ENCODE measurements at places on chromosomes 1 and 21.

DNA sequence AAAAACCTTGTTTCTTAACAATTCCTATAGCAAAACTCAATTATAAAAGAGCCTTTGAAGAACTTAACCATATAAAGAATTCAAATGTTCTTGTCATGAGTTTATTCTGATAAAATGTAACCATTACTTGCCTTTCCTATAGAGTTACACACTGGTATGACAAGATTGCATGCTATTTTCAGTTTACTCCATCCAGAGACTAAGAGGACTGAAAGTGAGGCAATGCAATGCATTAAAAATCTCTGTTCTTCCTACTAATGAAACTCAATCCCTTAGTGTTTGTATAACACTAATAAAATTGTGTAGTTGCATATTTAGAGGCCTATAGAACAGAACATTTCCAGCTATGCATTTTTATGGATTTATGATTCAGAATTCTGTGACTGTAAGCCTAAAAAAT is 88.1 kb downstream of the COP1 start:
- DNase-seq: no peak

DNA sequence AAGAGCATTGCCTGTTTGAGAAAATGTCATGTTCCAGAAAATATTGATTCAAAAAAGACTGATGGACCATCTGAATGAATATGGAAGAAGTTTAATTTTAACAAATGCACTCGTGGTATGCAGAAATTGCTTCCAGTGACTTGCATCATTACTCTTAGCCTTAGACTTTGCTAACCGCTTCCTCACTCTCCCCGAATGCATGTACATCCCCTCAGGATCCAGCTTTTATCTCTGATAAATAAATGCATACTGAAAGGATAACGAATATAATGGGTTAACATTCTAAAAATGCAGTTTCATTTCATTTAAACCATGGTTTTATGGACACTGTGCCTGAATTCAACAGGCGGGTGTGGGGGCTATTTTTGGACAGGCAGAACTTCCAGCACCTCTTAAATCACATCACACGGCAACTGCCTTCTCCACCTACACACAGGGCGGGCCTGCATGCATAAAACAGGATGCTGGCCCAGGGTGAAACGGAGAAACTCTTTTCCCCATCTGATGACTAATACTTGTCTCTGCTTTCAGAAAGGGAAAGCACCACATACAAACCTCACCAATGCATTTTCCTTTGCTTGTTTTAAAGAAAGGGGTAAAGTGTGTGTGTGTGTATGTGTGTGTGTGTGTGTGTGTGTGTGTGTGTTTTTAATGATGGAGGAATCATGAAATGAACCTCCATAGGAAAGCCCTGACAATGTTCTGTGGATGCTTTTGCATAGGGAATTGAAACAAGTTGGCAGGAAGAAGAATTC is 48.7 kb downstream of the SPAG17 start:
- peak; percentile 56 for DNase-seq

- DNase-seq: no peak
Observed at GRCh38 chr1:56433056-56433577, 146.2 kb downstream of the PLPP3 start.

DNA sequence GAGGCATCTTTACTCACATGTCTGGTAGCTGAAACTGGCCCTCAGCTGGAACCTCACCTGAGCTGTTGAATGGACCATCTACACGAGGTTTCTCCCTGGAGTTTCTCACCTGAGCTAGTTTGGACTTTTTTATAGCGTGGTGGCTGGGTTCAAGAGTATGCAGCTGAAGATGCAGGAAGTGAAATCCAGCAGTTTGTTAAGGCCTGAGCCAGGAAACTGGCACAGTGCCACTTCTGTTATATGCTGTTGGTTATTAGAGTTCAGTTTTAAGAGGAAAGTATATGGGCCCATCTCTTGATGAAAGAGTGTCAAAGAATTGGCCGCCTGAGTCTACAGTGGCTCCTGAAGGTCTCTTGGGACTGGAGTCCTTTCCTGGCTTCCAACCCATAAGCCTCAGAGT is 35.6 kb downstream of the STUM start:
- no peak for DNase-seq

- no peak for DNase-seq
Observed at GRCh38 chr1:171185091-171185490, at the start of gene FMO2. Gene FMO2 (plus strand): TSS chr1:171185300. CDS start chr1:171185714, 414 bp downstream.

DNA sequence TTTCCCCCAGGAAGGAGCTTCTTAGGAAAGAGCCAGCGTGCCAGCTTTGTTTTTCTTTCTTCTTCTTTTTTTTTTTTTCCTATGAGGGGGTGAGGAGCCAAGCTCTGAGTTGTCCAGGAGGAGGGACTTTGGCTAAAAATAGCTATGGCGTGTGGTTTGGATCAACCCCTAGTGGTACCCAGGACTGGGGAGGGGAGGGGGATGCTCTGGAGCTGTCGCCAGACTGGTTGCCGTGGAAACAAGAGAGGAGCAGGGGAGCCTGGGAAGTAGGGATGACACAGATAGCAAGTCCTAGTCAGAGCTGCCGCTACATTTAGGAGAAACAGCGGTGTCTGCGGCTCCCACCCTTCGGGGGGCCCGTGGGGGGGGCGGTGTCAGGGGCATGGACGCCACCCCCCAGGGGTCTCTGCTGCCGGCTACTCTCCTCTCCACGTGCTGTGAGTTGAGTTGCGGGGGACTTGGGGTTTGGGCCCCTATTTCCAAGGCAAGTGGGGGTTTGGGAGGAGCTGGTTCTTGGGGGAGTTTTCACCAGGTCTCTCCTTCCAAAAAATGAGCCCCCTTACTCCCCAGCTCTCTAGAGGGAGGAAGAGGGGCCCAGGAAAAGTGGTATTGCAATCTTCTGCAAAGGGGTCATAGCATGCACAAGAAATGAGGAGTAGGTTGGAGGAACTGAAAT is at the start of gene KCNJ9:
KCNJ9 (plus strand) TSS at position 278 of the 676 bp plus-strand sequence. CDS start 2,493 bp downstream, outside the sequence.
- no peak for DNase-seq

GRCh38 chr1:44078104-44078503 is 40.5 kb upstream of the KLF17 start:
- DNase-seq: no peak

GRCh38 chr1:231162297-231162969 is 575 bp downstream of the TRIM67 start:
- DNase-seq: peak; percentile 74

GRCh38 chr1:77031106-77031662 is 163.9 kb downstream of the ST6GALNAC5 start:
- no peak for DNase-seq

GRCh38 chr1:177305040-177306018 is 134.6 kb downstream of the BRINP2 start:
- DNase-seq: no peak

DNA sequence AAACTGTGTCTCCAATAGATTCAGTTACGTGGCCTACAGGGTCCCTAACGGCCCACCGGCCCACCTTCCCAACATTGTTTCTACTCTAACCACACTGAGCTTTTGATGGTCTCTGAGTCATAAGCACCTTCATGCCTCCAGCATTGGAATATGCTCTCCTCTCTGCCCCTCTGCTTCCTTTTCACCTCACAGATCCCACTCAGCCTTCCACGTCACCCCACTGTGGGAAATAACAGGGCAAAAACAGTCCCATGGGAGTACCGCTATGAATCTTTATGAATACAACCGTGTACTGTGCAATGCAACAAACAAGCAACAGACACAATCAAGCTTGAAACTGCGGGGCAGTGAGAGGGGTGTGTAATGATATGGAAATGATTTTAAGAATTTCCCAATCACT is 5.3 kb upstream of the SARS1 start:
- no peak for DNase-seq

DNA sequence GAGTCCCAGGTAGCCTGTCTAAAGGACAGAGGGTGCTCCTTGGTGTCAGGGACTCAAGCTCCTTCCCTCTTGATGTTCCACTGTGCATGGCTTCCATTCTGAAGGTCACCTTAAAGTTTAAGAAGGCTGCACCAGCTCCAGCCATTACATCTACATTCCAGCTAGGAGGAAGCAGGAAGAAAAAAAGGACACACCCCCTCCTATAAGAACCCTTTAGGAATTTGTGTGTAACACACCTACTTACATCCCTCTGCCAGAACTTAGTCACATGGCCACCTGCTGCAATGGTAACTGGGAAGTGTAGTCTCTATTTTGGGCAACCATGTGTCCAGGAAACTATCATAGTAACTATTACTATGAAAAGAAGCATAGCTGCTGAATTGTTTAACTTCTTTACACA is 161.6 kb upstream of the KLHDC7A start:
- DNase-seq: no peak

DNA sequence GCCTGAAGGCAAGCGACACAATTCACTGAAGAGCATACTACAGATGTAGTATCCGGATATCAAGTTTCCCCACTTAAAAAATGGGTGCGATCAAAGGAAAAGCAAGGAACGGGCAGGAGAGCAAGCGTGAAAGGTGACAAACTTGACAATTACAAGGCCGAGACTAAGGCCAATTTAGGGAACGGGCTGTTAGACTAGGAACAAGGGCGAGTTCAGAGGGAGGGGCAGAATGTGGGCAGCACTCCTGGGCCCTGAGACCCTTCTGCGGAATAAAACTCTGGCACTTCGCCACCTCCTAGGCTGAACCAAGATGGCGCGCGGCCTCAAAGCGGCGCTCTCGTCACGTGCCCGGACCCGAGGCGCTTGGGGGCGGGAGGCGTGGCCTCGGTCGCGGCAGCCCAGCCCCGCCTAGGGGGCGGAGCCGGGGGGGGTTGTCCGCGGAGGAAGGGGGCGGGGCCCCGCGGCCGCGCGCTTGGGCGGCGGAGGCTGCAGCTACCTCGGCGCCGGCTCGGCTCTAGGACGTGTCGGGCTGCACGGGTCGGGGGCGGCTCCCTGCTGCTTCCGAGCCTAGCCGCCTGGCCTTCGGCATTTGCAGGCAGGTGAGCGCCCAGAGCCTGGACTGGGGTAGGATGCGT is at the start of gene PPFIA4:
PPFIA4 (plus strand) TSS at position 461 of the 635 bp plus-strand sequence. CDS start 12,518 bp downstream, outside the sequence.
- peak; percentile 96 for DNase-seq

- no peak for DNase-seq
Observed at GRCh38 chr1:186187601-186188000, 187.5 kb downstream of the TPR start.

DNA sequence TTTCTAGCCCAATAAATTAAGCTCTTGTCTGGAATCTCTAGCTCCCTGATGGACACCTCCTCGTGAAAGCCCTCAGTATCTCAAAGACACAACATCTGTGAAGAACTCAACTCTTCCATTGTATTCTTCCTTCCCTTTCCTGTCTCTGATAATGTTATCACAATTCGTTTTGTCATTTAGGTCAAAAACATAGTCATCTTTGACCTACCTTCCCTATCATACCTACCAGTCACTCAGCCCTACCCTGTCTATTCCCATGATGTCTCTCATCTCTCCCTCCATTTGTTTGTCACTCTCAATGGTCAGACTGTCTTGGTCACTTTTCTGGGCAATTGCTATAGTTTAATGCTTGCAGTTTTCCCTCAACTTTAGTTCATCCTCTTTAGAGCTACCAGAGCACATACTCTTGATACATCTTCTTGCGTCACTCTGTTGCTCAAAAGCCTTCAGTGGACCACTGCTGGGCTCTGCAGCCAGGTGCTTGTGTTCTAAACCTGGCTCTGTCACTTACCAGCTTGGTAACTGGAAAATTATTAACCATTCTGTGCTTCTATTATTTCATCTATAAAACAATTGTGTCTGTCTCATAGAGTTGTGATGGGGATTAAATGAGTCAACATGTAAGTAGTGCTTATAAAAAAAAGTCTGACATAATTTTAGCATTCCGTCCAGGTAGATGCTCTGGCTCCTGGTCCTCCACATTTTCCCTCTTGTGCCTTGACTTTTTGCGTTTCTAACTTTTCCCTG is 39.6 kb downstream of the DDR2 start:
- no peak for DNase-seq

- no peak for DNase-seq
Observed at GRCh38 chr1:77686796-77687518, 4.5 kb upstream of the ZZZ3 start.

- DNase-seq: no peak
Observed at GRCh38 chr21:44994695-44995342, 55.0 kb downstream of the SLX9 start.

GRCh38 chr1:157107702-157108101 is 8.1 kb upstream of the ETV3L start:
- DNase-seq: no peak

GRCh38 chr1:1085171-1085841 is 11.2 kb upstream of the RNF223 start:
- DNase-seq: no peak

GRCh38 chr1:34128186-34128889 is 36.7 kb downstream of the CSMD2 start:
- DNase-seq: no peak

DNA sequence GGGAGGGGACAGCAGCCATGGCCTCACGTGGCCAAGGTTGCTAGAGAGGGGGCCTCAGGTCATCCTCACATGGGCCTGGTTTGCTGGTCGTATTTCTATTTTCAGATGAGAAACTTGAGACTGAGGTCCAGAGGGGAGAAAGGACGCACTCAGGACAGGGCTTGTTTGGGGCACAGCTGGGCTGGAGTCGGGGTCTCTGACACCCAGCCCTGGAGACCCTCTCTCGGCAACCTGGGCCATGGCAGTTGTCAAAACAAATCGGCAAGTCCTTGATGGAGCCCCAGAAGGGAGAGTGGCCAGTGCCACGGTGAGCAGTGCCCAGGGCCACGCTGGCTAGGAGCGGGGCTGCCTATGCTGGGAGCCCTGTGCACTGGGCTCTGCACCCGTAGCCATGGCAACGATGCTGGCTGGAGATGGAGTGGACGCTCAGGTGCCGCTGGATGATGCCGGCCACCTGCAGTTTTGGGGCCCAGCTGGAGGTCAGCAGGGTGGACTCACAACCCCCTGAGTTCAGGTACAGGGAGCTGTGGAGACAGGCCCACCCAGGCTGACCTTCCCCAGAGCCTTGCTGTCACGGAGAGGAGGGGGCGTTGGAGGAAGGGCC is 11.1 kb downstream of the LRRC3 start:
- DNase-seq: no peak

DNA sequence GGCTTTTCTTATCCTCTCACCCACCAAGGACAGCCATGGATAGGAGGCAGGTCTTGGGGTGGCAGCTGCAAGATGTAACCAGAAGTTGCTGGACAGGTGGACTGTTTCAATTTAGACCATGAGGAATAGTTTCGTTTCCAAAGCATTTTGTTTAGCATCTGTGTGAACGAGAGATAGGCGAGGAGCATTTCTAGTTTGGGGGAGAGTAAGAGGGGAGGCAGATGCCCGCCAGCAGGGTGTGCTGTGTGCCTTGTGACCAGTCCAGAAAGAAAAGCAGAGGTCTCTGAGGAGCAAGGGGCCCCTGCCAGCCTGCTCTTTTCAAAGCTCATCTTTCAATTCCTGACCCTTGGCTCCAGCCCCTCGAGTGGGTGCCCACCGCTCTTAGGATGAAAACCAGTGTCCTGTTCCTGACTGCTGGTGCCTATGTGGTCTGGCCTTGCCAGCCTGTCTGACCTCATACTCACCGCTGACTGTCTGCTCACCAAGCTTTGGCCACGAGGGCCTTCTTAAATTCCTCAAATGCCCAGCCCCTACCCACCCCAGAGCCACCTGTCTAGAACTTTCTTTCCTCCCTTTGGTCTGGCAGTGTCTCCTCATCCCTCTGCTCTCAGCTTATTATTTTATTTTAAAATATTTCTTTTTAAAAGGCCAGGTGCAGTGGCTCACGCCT is 8.5 kb downstream of the SERINC2 start:
- no peak for DNase-seq

Measured in activated CD8-positive, alpha-beta memory T cell treated with anti-CD3 and anti-CD28 coated beads, Interleukin-2, amount 50 U/mL, for 48 hours (primary cell).